ENCODE measurements at places on chromosomes 2 and 18.

- no peak for DNase-seq
These were observed 60.5 kb downstream of the SMCHD1 start for GRCh38 chr18:2715990-2716389.

DNA sequence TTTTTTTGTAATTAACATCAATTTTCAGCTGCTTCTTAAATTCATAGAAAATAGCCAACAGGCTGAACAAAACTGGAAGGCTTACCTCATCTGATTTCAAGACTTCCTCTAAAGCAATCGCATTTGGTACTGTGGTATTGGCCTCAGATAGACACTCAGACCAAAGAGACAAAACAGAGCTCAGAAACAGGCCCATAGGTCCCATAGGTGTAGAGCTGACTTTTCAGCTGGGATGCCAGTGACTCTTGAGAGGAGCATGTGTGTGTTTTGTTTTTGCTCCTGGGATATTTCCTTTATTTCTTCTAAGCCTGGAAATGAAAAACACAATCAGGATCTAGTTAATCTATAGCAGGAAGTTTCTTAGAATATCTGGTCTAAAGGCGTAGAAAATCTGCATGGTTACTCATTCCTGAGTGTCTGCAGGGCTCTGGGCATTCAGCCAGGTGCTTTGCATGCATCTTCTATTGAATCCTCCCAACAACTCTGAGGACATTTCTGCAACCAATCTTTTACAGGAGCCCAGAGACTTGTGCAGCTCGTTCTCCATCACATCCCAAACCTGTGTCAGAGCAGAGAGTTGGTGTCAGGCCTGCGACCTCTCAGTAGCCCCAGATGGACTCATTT lies 190.8 kb downstream of the RTP5 start:
- no peak for DNase-seq

DNA sequence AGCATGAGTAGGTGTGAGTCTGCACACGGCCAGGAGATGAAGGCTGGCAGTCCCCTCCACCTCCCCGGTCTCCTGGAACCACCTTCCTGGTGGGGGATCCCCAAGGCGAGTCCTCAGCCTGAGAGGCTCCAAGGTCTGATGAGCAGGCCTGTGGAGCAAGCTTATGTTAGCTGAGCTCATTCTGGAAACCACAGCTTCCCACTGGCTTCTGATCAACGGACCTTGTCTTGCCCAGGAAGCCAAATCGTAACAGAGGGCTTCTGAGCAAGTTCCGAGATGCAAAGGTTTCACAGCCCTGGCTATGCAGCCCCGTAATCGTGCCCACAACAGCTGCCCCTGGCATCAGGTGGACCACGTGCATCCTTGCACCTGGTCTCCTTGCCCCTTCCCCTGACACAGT lies 28.8 kb upstream of the GPR55 start:
- DNase-seq, result no peak

GRCh38 chr2:235021752-235022151 lies 69.9 kb downstream of the SH3BP4 start:
- DNase-seq, result no peak

DNA sequence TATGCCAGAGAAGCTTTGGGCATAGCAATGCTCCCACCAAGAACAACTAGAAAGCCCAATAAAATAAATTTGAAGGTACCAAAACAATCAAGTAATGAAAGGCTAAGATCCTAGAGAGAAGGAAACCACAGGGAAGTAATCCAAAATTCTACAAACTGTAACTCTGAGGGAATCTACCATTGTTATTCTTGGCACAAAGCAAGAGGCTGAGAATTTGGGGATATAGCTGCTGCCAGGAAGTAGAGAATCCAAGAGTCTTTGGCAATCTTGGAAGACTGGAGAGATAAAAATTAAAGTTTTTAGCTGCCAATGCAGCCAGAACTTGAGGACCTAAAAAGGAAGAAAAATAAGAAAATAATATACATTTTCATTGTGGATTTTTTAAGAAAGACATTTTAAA lies 68.5 kb downstream of the PIGN start:
- DNase-seq, result no peak

DNA sequence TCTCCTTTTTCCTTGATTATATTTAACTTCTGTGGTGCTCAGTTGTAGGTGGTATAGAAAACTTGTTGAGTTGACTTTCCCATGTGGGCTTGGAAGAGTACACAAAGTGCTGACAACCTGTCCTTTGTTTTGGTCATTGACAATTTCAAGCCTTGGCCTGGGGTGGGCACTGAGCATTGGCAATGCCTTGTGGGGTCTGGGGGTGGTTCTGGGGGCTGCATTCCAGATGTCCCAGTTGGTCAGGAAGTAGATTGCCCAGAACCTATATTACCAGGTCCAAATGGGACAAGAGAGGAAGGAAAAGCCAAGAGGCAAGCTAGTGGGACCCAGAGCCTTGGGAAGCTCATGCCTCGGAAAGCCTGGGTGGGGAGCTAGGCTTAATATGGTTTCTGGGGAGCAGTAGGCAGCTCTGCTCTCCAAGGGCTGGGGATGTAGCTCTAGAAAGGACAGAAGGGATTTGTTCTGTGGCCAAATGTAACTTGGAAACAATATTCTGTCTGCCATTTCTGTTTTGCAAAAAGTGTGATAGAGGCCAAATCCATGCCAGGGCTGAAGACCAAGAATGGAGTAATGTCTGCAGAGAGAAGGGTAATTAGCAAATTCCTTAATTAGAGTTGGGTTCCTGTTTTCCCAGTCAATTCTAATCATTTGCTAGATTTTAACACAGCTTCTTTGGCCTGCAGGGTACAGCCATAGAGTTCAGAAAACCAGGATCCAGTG lies 87.4 kb downstream of the SLC4A3 start:
- no peak for DNase-seq

Measured in prostate gland (tissue), 2 donors.